Stimulated activated CD8-positive, alpha-beta memory T cell treated with anti-CD3 and anti-CD28 coated beads, Interleukin-4, amount 100 ng/mL, for 48 hours (primary cell): ENCODE measurements at places on chromosomes 13 and 19.

DNA sequence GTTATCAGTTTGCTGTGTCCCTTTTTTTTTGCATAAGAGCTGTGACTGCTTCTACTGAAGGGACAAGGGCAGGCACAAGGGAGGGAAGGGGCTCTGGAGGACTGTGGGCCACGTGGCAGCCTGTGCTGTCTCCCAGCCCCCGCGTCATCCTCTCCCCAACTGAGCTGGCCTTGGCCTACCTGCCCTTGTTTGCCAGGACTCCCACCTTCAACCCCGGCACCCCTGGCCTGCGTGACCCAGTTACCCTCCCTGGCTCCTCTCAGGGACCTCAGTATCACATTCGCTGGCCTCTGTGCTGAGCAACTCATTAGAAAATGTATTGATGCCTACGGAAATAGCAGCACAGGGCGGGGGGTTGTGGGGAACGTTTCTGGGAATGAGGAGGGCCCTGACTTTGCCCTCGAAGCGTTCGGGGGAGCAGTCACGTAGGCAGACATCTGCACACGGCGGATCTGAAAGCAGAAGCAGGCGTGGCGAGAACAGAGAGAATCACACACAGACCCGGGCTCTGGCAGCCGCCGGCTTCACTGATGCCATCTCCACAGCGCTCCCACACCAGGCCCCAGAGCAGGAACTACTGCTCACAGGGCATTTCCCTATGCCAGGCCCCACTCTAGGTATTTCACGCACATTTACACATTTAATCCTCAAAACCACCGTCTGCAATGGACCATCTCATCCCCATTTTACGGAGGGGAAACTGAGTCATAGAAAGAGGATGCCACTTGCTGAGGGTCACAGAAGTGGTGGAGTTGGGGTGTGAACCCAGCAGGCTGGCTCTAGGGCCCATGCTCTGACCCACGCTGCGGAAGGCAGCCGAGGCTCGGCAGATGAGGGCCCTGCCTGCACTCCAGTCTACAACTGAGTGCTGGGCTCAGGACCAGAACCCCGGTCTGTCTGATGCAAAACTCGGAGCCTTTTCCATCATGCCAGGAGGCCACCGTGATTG, 5.7 kb upstream of the ATF5 start:
- DNase-seq, result no peak

DNA sequence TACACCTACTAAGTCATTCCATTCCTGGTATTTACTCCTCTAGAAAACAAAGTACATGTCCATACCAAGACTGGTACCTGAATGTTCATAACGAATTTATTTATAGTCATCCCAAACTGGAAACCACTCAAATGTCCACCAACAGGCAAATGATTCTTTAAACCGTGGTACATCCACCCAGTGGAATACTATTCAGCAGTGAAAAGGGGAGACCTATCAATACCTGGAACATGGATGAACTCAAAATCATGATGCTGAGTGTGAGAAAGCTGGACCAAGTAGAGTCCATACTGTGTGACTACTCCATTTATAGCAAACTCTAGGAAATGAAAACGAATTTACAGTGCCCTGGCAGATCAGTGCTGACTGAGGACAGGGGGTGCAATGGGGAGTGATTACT, 11.9 kb upstream of the NAPA start:
- no peak for DNase-seq

DNA sequence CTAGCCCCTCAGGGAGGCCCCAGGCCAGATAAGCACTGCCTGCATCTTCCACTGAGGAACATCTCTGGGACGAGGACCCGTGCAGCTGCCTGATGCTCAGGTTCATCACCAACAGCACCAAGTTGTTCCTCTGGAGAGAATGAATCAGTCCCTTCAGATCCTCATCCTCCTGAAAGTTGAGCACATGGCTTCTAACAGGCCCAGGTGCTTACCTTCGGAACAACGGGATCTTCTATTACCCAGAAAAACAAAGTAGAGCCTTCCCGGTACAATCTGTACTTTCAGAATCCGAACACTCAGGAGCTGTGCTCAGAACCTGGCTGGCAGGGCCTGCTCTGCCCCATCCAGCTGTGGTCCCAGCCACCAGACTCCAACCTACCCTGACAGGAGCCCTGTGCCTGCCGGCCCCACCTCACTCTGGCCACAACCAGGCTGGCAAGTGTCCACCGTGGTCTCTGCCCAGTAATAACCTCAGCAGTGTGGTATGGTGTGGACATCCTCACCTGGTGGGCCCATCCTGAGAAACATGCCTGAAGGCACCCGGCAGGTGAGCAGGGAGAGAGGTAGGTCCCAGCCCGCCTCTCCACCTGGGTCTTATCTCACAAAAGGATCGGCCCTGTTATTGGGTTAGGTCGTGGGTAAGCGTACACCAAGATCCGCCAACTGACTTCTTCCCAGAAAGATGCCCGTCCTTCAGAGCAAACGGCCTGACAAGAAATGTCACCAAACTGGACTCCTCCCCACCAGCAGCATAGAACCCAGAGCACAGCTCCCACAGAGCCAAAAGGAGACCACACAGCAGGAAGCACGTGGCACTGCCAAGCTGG, 34.1 kb downstream of the ELL start:
- no peak for DNase-seq

GRCh38 chr13:35995136-35995535, 136.0 kb downstream of the DCLK1 start:
- no peak for DNase-seq

GRCh38 chr19:16113727-16114126, 2.0 kb downstream of the RAB8A start:
- DNase-seq, result no peak

- no peak for DNase-seq
Measured at GRCh38 chr13:74920361-74920760, 561.6 kb downstream of the TBC1D4 start.

- no peak for DNase-seq
Measured at GRCh38 chr13:67763384-67763783, 533.2 kb upstream of the PCDH9 start.

GRCh38 chr13:79295906-79296706, 109.9 kb downstream of the RBM26 start:
- DNase-seq, result no peak

DNA sequence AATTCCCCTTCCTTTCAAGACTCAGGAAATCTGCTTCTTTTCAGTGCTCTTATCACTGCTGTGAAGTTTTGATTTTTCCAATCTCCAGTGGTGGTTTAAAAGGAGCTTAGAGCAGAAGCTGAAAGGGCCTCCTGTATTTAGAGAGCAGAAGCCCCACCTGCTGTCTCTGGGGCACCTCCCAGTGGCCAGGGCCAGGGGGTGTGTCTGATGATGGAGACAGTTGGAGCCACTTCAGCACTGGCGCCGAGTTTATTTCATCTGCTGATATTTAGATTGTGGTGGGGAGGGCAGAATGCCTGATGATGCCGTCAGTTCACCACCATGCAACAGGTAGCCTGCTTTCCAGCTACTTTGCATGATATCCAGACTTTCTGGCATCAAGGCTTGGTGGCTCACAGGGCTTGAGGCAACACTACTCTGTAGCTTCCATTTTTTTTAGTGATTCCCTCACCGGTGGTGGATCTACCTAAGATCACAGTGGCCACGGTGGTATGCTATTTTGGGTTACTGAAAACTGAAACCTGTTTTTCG, 371.9 kb downstream of the KCNRG start:
- peak; percentile 30 for DNase-seq

- DNase-seq, result no peak
Measured at GRCh38 chr13:85528491-85529217, 270.6 kb downstream of the SLITRK6 start.

DNA sequence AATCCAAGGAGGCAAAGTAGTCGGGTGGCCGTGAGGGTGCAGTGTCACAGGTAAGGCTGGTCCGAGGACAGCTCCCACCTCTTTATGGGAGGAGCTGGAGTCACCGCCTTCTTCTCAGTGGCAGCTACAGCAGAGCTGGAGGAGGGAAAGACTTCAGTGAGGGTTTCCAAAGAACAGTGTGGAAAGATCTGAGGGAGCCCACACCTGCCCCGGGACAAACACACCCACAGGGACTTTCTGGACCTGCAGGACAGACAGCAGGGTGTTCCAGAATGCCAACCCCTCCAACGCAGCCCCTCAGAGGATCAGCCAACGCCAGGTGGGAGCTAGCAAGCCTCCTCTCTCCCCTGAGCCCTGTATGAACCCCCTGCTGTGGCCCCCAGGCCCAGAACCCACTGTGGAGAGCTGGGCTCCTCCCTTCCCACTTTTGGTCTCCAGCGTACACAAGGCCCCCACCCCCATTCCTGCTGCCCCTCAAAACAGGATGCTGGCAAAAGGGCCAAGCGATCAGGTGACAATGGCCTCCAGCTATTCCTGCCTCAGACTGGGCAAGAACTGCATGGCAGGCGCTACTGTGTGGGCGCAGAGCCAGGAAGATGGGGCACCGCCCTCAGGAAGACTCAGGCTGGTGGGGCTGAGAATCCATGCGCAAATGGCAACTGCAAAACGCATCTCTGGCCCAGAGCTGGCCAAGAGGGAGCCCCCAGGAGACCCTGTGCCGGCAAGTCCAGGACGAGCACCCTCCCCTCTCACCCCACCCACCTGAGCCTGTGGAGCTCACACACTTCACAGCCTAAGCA, 3.5 kb upstream of the CD320 start:
- no peak for DNase-seq

- DNase-seq, result no peak
Measured at GRCh38 chr13:35856084-35856483, 275.1 kb downstream of the DCLK1 start.

DNA sequence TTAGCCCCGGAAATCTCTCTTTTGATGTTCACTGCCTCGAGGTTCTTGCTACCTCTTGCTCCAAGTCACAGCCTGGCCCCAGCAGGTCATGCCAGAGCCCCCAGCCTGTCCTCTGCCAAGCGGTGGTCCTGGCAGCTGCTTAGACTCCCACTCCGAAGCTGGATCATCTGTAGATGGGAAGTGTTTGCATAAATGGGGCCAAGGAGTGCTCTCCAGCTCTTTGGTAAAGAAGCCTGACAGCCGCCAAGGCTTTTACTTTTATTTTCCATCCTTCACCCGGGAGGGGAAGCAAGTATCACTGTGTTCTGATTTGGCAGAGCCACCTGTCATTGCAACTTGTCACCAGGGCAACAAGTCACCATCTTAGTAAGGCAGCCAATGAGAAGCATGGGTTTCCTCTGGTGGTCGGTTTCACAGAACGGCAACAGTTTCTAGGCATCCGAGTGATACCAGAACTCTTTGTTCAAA, 10.6 kb upstream of the RETN start:
- peak; percentile 54 for DNase-seq

GRCh38 chr19:10670876-10671804, 17.0 kb downstream of the ILF3 start:
- DNase-seq, result no peak

DNA sequence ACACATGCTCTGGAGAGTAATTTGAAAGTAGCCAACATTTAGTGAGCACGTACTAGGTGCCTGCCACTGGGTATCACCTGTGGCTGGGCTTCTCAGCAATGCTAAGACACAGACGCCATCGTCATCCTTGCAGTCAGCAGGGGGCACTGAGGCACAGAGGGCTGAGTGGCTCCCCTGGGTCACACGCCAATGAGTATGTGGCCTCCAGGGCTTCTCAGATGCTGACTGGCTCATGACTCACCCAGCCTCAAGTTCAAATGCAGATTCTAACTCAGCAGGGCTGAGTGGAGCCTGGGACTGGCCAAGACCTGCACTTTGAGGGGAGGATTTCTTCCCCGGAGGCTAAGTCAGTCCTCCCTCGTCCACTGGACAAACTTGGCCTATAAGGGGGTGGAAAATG, 115.1 kb upstream of the CACNA1A start:
- peak; percentile 65 for DNase-seq

DNA sequence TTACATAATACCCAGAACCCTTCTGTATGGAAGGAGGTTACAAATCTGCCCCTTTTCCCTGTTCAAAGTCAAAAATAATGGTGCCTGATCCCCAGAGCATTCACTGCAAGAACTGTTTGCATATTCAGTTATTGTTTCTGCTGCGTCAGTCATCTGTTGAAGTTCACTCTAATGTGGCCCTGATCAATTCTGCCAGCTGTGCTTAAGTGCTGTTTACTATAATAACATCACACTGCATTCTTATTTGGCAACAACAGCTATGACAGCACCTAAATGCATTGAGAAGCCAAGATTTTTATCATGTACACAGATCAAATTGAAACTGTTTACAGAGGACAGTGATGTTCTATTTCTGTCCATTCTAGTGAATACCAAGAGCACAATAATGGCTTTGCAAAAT, 115.9 kb downstream of the DACH1 start:
- no peak for DNase-seq

- DNase-seq, result no peak
Measured at GRCh38 chr13:28659621-28659970, 666 bp downstream of the POMP start.

DNA sequence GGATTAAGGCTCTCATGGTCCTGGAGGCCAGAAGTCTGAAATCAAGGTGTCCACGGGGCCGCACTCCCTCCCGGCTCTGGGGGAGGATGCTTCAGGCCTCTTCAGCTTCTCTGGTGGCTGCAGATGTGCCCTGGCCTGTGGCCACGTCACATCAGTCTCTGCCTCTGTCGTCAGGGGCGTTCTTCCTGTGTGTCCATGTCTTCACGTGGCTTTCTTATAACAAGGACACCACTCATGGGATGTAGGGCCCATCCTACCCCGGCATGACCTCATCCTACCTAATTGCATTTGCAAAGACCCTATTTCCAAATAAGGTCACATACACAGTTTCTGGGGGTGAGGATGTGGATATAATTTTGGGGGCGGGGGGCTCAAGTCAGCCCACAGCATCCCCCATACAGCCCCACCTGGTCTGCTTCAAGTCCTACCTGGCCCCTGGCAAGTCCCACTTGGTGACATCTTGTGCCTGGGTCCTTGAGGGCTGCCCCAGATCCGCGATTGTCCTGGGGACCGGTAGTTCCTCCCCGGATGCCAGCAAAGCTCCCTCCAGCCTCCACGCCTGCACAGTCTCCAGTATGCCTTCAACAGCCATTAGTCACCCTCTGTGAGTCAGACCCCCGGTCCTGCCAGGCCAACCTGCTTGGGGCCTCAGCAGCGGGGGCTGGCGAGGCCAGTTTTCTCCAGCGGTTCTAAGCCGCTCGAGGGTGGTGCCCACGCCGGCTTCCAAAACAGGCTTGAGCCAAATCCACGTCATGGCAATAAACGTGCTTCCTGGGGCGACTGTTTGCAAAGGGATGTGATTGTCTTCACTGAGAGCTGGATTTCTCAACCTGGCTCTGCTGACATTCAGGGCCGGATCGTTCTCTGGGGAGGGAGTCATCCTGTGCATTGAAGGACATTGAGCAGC, 32.2 kb downstream of the MYO9B start:
- peak; percentile 27 for DNase-seq

DNA sequence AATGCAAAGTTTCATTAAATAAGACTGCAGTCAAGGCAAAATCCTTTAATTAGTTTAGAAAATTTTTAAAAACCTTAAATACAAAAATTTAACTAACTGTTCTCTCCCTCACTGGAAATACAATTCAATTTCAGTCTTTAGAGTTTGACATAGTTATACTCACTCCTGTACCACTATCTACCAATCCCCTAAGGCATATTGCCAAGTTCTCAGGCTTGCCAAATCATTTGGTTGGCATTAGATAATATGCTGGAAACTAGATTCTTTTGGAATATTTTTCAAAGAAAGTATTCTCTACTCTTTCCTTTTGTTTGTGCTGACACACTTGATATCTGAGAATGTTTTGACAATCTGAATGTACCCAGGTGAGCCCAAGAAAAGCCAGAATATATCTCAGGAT, 77.2 kb downstream of the TSC22D1 start:
- DNase-seq, result no peak
